ENCODE measurements at places on chromosomes 3 and 15. TPM values are rescaled to one million over a fixed set of nuclear protein-coding genes. Genes with fewer than 3 reads are reported as not detected.

GRCh38 chr3:74055061-74055460, 430.3 kb upstream of the PDZRN3 start:
- no peak overlapping the region for H3K27ac ChIP-seq
- H3K4me1 ChIP-seq = peaks cover 24% of the 10 kb centered on the region
- H3K4me3 ChIP-seq = no peak overlapping the region
- H3K36me3 ChIP-seq = no peaks in the 10 kb centered on the region

GRCh38 chr15:77634266-77634962, 1.7 kb upstream of the LINGO1 start:
- H3K27ac ChIP-seq = no peak overlapping the region
- peak; percentile 88 for DNase-seq
- no peak overlapping the region for H3K4me3 ChIP-seq
- no peaks in the 10 kb centered on the region for H3K36me3 ChIP-seq
- peaks cover 3% of the 10 kb centered on the region for H3K4me1 ChIP-seq
- H3K27me3 ChIP-seq = peaks cover 2% of the 10 kb centered on the region

- H3K36me3 ChIP-seq = no peaks in the 10 kb centered on the region
- H3K27me3 ChIP-seq = no peaks in the 10 kb centered on the region
- H3K4me3 ChIP-seq = no peak overlapping the region
Observed at GRCh38 chr3:190302212-190302867, 19.9 kb downstream of the CLDN1 start.

DNA sequence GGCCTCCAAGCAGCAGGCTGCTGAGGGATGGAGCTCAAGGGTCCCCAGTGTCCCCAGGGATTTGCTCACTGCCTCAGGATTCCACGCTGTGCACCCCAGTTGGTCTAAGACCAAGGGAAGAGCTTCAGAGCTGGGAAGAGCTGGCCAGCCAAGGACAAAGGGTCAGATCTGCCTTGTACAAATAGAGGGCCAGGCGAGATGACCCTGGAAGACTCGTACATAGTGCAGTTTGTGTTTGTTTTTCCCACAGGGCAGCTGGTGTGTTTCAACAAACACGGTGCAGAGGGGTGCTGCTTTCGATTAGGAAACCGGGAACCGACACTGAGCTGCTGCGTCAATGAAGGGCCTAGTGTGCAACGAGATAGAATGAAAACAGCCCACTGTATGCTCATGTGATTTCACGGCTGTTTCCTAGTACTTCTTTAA, 56.1 kb upstream of the TRPM1 start:
- no peak for DNase-seq
- H3K4me3 ChIP-seq = no peak overlapping the region
- H3K27me3 ChIP-seq = no peaks in the 10 kb centered on the region
- H3K36me3 ChIP-seq = no peaks in the 10 kb centered on the region

CRBN gene
- 47.8 TPM for total RNA-seq

SYNPR gene
- not detected for total RNA-seq

Measured in endothelial cell (in vitro differentiated cells).